ENCODE measurements at places on chromosomes 4 and X.

GRCh38 chr4:174365018-174365587 lies 81.4 kb downstream of the CEP44 start:
- DNase-seq = no peak
- no peak overlapping the region for H3K27ac ChIP-seq
- no peak overlapping the region for H3K4me3 ChIP-seq
- H3K36me3 ChIP-seq = no peaks in the 10 kb centered on the region
- no peaks in the 10 kb centered on the region for H3K27me3 ChIP-seq

DNA sequence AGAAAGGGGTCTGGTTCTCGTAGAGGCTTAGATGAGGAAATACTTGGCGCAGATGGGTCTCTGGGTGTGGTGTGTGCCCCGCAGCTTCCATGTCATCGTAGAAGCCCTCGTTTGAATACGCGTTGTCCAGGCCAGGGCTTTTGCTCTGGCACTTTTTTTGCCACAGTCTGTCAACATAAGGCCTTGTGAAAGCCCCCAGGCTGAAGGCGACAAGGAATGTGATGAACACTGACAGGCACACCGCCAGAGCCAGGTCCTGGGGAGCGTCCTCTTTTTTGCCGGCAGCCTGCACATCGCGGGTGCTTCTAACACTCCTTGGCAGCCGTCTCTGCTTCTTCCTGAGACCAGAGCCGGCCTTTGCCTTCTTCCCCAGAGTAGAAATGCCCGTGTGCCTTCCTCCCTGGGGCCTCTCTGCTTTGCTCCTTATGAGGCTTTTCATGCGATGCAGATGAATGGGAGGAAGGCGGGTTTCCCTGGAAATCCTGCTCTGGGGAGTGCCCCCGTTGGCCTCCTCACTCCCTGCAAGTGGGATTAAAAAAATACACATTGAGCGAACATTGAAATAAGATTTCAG lies 24.4 kb downstream of the LRRC66 start:
- H3K27ac ChIP-seq = no peak overlapping the region
- no peak overlapping the region for H3K4me3 ChIP-seq
- peaks cover 6% of the 10 kb centered on the region for H3K27me3 ChIP-seq
- H3K4me1 ChIP-seq = no peaks in the 10 kb centered on the region
- no peaks in the 10 kb centered on the region for H3K36me3 ChIP-seq

GRCh38 chrX:115284877-115285276 lies 4.6 kb upstream of the LUZP4 start:
- H3K4me1 ChIP-seq = no peaks in the 10 kb centered on the region
- H3K36me3 ChIP-seq = no peaks in the 10 kb centered on the region

- DNase-seq = no peak
- no peak overlapping the region for H3K27ac ChIP-seq
- no peaks in the 10 kb centered on the region for H3K27me3 ChIP-seq
- H3K36me3 ChIP-seq = peaks cover 3% of the 10 kb centered on the region
- no peaks in the 10 kb centered on the region for H3K4me1 ChIP-seq
- H3K4me3 ChIP-seq = no peak overlapping the region
Measured at GRCh38 chrX:70168238-70169188, 8.8 kb upstream of the DGAT2L6 start.

DNA sequence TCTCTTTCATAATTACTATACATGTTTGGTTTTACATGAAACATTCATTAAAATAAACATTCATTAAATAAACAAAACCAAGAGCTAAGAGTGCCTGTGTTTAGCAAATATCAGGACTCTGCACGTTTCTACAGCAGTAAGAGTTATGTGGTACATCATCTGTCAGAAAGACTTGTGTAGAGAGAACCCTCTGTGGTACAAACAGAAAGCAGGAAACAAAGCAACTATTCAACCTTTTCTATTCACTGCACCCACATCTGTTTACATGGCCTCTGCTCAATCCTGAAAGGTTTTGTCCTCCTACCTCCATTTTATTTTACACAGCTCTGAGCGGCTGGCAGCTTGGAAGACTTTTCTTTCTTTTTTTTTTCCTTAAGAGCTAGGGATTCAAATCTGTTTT lies 90.7 kb upstream of the PCDH18 start:
- H3K27ac ChIP-seq = no peak overlapping the region
- no peaks in the 10 kb centered on the region for H3K4me1 ChIP-seq
- DNase-seq = no peak
- no peaks in the 10 kb centered on the region for H3K36me3 ChIP-seq
- no peak overlapping the region for H3K4me3 ChIP-seq

GRCh38 chr4:52617336-52618020 lies 41.6 kb downstream of the USP46 start:
- no peaks in the 10 kb centered on the region for H3K27me3 ChIP-seq
- peaks cover 12% of the 10 kb centered on the region for H3K4me1 ChIP-seq
- no peak for DNase-seq
- no peak overlapping the region for H3K27ac ChIP-seq
- no peaks in the 10 kb centered on the region for H3K36me3 ChIP-seq

DNA sequence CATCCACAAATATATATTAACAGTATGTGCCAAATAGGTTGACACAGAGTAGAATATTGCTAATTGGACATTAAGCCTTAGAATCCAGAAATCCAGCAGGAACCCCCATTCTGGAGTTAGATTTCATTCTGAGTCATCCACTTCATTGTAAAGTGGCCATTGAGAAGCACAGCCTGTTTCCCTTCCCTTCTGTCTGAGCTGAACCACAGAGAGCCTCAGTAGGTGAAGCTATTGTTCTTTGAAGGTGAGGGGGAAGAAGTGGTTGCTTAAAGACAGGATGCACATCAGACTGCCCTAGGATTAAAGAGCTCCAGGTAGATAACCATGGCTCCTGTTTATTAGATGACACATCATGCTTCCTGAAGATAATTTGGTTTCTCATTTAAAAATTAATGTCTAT lies 30.6 kb upstream of the MCF2 start:
- H3K27me3 ChIP-seq = no peaks in the 10 kb centered on the region
- peaks cover 14% of the 10 kb centered on the region for H3K36me3 ChIP-seq
- DNase-seq = no peak
- H3K4me3 ChIP-seq = no peak overlapping the region
- no peak overlapping the region for H3K27ac ChIP-seq

DNA sequence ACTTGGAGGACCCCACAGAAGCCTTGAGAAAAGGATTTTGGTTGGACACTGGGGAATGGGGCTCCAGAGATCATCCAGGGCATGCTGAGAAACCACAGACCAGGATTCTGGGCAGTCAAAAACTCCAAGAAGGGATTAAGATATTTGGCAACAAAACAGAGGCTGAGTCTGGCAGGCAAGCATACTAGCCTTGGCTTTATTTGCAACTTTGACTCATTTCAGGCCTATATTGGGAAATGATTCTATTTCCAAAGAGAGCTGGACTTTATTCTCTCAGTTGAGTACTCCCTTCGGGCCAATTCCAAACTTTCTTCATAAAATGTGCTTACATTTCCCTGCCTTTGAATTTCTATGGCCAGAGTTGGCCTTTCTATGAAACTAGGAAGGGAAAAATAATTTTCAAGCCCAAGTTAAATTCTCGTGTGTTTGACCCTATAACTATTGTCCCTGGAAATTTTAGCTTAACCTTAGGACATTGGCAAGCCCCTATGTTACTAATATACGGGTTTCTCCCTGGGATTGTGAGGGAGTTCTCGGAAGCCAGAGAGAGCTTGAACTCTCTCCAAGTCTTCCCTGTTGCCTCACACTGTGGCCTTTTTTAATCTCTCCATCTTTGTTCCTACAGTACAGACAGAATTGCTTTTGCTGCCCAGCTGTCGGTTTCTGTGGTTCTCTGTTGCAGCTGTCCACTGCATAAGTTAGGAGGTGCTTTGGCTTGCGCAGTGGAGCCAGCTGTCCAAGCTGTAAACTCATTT lies 112.6 kb upstream of the FAM9A start:
- no peaks in the 10 kb centered on the region for H3K4me1 ChIP-seq
- H3K36me3 ChIP-seq = no peaks in the 10 kb centered on the region
- H3K4me3 ChIP-seq = no peak overlapping the region
- DNase-seq = no peak

DNA sequence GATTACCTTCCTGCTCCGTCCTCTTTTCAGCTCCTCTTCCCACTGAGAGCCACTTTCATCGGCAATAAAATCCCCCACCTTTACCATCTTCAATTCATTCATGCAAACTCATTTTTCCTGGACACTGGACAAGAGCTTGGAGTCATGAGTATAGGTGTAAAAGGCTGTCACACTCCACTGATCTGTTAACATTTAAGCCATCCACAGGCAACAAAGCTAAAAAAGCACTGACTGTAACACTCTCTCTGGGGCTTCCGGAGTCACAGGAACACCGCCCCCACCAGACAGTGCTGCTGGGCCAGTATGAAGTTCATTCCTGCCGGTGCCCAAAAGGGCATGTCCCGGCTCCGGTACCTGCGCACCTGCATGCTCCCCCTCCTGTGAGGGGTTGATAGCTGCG lies 38.5 kb downstream of the MAGEB5 start:
- no peak for DNase-seq
- no peaks in the 10 kb centered on the region for H3K4me1 ChIP-seq
- H3K27ac ChIP-seq = no peak overlapping the region
- no peak overlapping the region for H3K4me3 ChIP-seq
- H3K36me3 ChIP-seq = no peaks in the 10 kb centered on the region

- no peaks in the 10 kb centered on the region for H3K27me3 ChIP-seq
- no peak overlapping the region for H3K27ac ChIP-seq
- no peak for DNase-seq
- no peaks in the 10 kb centered on the region for H3K4me1 ChIP-seq
Measured at GRCh38 chr4:138961664-138962063, 53.9 kb upstream of the NOCT start.

DNA sequence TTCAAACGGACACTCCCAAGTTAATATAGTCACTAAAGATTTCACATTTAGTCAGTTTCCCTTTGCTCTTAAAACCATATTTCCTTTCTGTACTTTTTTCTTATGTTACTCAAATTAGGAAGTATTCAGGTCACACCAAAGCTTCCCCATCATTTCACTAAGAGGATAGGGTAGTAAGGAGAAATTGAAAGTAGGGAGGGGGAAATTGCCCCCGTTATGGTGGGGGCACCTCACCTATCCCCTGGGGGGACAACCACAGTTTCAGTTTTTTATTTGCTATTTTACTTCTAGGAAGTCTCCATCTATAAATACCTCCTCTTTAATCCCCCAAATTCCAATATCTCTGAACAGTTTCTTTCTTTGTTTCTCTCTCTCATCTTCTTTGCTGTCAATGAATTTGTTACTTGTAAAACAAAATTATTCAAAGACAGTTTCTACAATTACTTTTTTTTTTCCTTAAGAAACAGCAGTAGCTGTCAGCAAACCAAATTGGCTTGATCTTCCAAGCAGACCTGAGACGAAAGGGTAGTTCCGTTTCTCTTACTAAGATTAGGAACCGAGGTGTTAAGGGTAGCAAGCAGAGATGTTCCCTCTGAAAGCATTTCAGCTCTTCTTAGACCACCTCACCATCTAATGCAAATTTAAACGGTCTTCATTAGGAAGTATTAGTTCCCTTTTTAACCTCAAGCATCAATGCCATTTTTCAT lies 160.2 kb upstream of the KLF3 start:
- no peak overlapping the region for H3K27ac ChIP-seq
- no peaks in the 10 kb centered on the region for H3K36me3 ChIP-seq
- H3K4me1 ChIP-seq = peaks cover 13% of the 10 kb centered on the region
- no peak overlapping the region for H3K4me3 ChIP-seq

DNA sequence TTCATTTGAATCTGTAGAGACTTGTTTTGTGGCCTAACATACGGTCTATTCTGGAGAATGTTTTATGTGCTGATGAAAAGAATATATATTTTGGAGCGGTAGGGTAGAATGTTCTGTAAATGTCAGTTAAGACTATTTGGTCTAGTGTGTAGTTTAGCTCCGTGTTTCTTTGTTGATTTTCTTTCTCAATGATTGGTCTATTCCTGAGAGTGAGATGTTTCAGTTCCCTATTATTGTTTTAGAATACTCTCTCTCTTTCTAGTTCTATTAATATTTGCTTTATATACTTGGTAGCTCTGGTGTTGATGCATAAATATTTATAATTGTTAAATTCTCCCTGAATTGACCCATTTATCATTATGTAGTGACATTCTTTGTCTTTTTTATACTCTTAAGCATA lies 236.5 kb downstream of the GLUD2 start:
- no peak overlapping the region for H3K27ac ChIP-seq
- no peak overlapping the region for H3K4me3 ChIP-seq
- DNase-seq = no peak
- no peaks in the 10 kb centered on the region for H3K27me3 ChIP-seq
- H3K4me1 ChIP-seq = no peaks in the 10 kb centered on the region

DNA sequence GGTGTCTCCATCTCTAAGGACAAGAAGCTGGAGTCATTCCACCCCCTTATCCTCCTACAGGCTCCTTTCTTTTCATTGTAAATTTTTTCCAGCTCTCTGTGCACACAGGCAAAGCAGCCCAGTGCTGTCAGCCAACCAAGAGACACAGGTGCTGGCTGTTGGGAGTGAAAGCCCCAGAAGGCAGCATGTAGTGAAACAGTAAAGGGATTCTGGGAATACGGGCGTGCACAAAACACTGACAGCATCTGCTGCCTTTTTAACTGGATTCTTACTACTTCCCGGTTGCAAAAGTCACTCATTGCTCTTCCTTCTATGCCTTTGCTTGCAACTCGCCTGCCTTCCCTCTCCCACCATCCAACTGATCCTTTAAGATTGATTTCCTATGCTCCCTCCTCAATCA lies 208.6 kb upstream of the PRPS2 start:
- no peaks in the 10 kb centered on the region for H3K4me1 ChIP-seq
- no peak for DNase-seq
- H3K27me3 ChIP-seq = no peaks in the 10 kb centered on the region
- no peak overlapping the region for H3K4me3 ChIP-seq

GRCh38 chrX:47316276-47317025 lies 53.9 kb upstream of the ZNF157 start:
- H3K4me1 ChIP-seq = peaks cover 3% of the 10 kb centered on the region
- H3K36me3 ChIP-seq = no peaks in the 10 kb centered on the region
- H3K27me3 ChIP-seq = no peaks in the 10 kb centered on the region
- no peak overlapping the region for H3K27ac ChIP-seq

GRCh38 chrX:124690495-124690894 lies 344.1 kb downstream of the SH2D1A start:
- H3K27ac ChIP-seq = no peak overlapping the region
- no peak overlapping the region for H3K4me3 ChIP-seq
- no peaks in the 10 kb centered on the region for H3K27me3 ChIP-seq
- no peaks in the 10 kb centered on the region for H3K36me3 ChIP-seq
- no peak for DNase-seq
- no peaks in the 10 kb centered on the region for H3K4me1 ChIP-seq

DNA sequence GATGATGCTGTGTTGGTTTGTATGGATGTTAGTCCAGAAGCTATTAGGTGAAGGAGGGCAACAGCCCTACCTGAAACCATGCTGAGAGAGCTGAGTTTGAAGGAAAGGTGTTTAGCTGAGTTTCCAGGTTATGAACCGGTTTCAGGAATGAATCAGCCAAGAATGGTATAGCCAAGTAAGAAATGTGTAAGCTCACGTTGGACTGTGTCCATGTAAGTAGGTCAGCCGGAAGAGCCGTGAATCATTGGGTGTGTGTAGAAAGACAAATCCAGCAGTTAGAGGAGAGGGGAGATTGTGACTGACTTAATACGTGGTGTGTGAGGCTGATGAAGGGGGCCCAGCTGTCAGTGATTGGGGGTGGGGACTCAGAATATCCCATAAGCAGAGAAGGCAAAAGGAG lies 77.2 kb upstream of the SPIN4 start:
- H3K4me1 ChIP-seq = no peaks in the 10 kb centered on the region
- DNase-seq = no peak
- H3K4me3 ChIP-seq = no peak overlapping the region
- no peaks in the 10 kb centered on the region for H3K27me3 ChIP-seq

- no peaks in the 10 kb centered on the region for H3K27me3 ChIP-seq
- no peak overlapping the region for H3K27ac ChIP-seq
- H3K4me1 ChIP-seq = no peaks in the 10 kb centered on the region
- H3K4me3 ChIP-seq = no peak overlapping the region
- H3K36me3 ChIP-seq = no peaks in the 10 kb centered on the region
Measured at GRCh38 chrX:13855689-13856450, 39.0 kb upstream of the GPM6B start.

Data from T-cell (primary cell).